ENCODE measurements at places on chromosomes 5 and 9.

DNA sequence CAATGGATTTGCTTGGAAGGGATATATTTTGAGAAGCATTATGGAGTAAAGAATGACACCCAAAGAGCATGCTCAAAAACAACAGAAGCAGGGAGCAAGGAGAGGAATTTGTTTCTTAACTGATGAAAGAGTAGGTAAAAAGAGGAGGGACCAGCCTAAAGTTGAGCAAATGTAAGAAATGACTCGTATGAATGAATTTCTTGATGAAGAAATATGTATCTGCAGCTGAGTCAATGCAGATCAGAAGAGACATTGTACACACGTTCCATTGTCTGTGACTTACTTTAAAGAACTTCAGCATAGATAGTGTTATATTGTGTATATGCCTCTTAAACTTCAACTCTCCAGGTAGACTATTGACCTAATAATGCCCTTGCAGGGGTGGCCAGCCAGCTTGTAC, 112.7 kb upstream of the NREP start:
- peak; percentile 77 for DNase-seq

DNA sequence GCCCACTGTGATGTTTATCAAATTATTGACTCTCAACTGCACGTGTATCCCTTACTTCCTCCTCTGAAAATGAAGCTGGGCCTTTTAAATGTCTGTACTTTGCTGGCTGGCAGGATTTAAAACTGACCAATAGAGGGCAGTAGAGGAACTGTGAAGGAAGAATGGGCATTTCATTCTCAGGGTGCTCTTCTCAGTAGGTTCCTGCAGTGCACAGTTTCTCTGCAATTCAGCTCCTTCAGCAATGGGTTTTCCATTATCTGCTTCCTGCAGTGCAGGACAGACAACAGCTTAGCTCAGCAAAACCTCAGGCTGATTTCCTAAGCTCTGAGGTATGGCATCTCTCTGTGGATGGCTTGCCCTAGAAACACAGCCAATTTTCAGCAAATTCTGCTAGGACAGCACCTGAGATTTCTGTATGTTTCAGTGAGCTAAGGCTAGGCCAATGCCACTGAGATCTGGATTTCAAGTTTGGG, 298.4 kb upstream of the PRDM9 start:
- DNase-seq, result peak; percentile 48

- DNase-seq, result peak; percentile 30
These were observed at the start of gene LHX3 for GRCh38 chr9:136204838-136205706. LHX3 (minus strand) TSS chr9:136205128; CDS start chr9:136205012, 116 bp downstream.

DNA sequence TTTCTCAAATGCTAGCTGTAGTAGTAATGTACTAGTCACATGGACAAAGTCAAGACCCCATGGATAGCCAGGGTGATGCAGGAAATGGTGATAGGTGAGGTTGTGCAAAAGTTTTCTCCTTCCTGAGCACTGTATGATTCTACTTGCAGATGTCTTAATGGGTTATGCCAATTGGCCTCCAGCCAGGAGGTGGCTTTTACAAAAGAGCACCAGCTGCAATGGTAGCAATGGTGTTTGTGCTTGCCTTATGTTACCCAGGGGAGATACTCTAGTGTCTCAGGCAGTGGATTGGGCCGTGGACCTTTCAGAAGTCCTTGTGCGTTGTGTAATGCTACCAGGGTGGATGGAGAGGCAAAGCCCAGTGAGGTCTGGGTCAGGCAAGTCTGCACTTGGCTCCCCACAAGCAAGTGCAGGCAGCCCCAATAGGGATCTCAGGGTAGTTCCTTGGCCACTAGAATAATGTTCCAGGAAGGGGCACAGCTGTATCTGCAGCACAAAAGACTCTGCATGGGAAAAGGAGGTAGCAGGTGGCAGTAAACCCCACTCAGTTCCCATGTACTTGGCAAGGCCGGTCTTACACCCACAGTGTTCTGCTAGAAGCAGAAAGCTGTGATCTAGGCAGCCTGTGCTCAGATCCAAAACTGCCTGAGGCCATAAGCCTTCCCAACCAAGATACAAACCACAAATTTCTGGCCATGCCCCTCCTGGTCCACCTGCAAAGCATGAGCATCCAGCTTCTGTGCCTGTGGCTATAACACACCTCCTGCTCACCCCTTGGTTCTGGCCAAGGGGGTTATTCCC, 46.4 kb upstream of the EDIL3 start:
- DNase-seq, result no peak

DNA sequence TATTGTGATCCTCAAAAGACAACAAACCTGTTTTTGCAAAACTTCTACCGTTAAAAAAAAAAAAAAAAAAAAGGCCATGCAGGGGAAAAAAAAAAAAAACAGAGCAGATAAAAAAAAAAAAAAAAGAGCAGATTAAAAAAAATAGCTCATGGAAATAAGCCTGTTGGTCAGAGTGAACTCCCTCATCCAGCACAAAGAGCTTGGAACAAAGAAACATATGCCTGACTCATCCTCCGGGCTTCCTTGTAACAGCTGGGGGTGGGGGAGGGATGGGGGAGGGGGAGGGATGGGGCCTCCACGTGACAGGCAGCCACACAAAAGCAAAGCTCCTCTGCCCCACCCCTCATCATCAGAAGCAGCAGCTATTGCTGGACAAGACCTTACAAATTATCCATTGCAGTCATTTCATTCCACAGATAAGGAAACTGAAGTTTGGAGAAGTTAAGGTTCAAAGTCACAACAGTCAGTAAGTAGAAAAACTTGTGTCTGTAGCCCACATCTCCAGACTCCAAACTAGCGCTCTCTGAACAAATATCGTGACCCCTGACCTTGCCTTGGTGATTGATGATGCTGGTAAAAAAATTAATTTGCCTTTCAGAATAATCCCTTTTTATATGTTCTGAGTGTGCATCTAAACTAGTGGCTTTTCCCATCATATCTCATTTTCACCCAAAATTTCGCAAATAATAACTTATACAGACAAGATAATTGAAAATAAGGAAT, 38.9 kb downstream of the SLC35D2 start:
- peak; percentile 88 for DNase-seq

GRCh38 chr5:16508730-16509531, 43.3 kb upstream of the ZNF622 start:
- DNase-seq, result no peak

- DNase-seq, result no peak
These were observed 90.7 kb upstream of the ADRA1B start for GRCh38 chr5:159825551-159826051.

- peak; percentile 52 for DNase-seq
These were observed 94.9 kb downstream of the DENND1A start for GRCh38 chr9:123834889-123835562.

- no peak for DNase-seq
These were observed 106.9 kb upstream of the ST8SIA4 start for GRCh38 chr5:101009758-101010519.

DNA sequence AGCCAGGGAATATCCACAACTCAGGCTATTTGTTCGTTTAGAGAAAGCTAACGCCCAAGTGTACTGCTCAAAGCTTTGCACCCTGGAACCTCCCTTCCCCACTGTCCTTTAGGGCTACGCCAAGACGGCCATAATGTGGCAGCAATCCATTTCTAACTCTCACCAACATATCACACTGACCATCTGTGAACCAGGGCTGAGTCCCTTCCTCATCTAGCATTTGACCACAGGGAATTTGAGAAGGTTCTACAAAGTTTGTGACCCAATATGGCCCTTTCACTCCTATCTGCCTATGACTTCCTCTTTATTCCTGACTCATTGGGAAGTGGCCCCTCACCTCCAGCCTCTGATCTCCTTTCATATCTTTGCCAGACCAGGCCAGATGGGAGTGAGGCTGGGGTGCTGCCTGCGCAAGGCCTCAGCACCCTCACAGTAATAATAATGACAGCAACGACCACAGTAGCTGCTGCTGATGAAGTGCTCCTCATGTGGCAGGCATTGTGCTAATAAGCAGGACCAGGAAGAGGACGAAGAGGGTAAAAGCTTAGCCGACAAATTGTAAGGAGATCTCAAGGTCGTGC, 9.3 kb upstream of the ARAP3 start:
- no peak for DNase-seq

- no peak for DNase-seq
These were observed 21.9 kb downstream of the HTR4 start for GRCh38 chr5:148632255-148633066.

- DNase-seq, result peak; percentile 36
These were observed 152.2 kb downstream of the NR2F1-AS1 start for GRCh38 chr5:93428868-93429267.

DNA sequence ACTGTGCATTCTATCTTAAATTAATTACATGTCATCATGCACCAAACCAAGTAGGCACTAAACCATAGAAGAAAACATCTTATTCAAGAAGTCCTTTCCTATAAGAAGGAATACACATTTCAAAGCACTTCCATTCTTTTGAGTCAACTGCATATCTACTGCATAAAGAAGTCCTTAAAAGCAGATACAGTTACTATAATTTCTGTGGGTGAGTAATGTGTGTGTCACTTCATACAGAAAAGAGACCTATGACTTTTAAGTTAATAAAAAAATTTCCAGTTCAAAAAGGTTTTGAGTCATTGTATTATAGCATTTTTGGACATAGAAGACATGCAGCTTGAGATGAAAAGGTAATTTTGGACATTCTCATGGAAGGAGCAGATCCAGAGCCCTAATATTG, 125.0 kb downstream of the DTWD2 start:
- peak; percentile 46 for DNase-seq

- DNase-seq, result no peak
These were observed 51.3 kb upstream of the CRHBP start for GRCh38 chr5:76901522-76901921.

DNA sequence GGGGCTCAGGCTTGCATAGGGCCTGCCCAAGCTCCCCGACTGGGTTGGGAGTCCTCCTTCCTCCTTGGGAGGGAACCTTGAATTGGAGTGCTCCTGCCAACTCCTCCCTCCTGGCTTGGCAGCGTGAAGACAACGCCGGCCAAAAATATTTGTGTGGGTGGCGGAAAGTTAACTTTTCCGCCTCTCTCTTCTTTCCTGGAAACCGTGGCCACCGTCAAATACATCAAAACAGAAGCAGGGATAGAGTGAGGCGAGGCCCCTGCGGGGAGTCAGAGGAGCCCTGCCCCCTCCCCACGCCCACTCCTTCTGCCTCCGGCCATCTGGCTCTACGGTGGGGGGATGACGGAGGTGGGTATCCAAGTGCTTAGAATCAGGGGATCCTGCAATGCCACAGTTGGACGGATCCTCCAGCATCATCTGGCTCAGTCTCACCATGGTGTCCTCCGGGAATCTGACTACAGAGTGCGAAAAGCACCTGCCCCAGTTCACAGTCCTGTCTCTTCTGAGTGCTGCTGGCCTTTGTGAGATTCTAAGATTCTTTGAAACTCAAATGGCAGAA, 25.2 kb upstream of the SYNPO start:
- DNase-seq, result peak; percentile 55

DNA sequence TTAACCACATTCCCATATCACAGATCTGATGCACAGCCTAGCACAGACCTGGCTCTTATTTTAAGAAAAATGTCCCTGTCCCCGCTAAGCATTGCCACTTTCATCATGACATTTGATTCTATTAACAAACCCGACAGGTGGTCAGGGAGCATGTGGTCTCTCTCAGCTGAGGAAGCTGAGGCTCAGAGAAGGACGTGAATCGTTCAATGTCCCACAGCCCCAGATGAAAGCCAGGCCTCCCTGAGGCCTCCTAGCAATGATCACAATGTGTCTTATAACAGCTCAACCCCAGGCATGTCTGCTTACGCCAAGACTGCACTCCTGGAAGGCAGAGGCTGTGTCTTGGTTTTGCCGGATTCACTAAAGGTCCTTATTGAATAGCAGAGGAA, 10.4 kb upstream of the CRB2 start:
- DNase-seq, result no peak

GRCh38 chr5:79924936-79925893, 65.8 kb downstream of the MTX3 start:
- no peak for DNase-seq

- peak; percentile 27 for DNase-seq
These were observed 15.6 kb upstream of the FOXD1 start for GRCh38 chr5:73464016-73464745.

DNA sequence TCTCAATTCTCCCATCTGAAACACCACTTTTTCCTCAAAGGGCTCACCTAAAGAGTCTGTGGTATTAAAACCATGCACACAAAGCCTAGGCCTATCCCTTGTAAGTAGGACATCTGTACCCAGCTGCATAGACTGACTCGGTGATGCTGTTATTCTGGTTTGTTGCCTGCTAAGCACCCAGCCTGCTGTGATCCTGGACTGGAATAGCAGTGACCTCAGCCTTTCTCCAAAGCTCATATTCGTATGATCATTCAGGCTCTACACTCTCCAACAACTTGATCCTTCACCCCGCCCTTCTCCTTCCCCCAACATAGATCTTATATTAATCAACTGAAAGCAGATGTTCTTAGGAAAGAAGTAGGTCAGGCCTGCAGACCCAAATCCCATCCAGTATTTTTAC, 81.4 kb upstream of the WWC1 start:
- DNase-seq, result no peak

GRCh38 chr5:135604056-135604455, 25.3 kb upstream of the CXCL14 start:
- no peak for DNase-seq

DNA sequence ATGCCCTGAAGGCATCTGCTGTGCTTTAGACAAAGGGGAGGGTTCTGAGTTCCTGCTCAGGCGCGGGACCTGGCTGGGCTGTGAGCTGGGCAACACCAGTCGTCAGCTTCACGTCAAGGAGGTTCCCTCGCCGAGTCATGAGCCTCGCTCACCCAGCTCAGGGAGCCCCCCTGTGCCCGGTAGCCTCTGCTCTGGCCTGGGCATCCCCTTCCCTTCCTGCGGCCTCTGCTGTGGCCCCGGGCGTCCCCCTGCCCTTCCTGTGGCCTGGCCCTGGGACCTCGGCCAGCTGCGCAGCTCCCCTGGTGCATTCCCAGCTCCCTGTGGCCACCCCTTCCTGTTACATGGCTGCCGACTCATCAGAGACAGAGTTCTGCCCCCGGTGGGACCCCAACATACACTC, 29.8 kb downstream of the TERT start:
- DNase-seq, result no peak

DNA sequence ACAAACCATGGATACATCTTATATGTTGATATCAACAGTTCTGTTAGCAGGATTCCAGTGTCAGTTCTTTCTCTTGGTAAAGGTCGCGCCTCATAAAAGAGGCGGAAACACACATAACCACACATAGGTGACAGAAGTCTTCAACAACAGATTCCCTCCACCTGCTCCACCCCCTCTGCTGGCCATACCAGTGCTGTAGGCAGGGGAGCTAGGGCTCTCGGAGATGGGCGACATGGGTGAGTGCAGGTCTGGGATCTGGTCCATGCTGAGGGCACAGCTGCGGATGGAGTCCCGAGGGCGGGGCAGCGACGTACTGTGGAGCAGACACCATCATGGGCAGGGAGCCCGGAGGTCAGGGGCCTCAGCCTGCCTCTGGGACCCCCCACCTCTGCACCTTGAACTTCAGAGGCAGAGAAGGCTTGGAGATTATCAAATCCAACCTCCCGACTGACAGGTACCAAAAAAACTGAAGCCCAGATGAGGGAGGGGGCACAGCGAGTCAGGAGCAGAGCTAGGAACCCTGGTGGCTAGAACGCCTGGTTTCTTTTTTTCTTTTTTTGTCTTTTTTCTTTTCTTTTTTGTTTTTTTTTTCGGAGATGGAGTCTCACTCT, 12.0 kb upstream of the TOR2A start:
- DNase-seq, result no peak

Data from fibroblast of skin of right biceps (primary cell).